ENCODE measurements at places on chromosomes 1 and 21.

GRCh38 chr1:157176016-157176415 lies 37.8 kb upstream of the ETV3 start:
- no peak for DNase-seq

DNA sequence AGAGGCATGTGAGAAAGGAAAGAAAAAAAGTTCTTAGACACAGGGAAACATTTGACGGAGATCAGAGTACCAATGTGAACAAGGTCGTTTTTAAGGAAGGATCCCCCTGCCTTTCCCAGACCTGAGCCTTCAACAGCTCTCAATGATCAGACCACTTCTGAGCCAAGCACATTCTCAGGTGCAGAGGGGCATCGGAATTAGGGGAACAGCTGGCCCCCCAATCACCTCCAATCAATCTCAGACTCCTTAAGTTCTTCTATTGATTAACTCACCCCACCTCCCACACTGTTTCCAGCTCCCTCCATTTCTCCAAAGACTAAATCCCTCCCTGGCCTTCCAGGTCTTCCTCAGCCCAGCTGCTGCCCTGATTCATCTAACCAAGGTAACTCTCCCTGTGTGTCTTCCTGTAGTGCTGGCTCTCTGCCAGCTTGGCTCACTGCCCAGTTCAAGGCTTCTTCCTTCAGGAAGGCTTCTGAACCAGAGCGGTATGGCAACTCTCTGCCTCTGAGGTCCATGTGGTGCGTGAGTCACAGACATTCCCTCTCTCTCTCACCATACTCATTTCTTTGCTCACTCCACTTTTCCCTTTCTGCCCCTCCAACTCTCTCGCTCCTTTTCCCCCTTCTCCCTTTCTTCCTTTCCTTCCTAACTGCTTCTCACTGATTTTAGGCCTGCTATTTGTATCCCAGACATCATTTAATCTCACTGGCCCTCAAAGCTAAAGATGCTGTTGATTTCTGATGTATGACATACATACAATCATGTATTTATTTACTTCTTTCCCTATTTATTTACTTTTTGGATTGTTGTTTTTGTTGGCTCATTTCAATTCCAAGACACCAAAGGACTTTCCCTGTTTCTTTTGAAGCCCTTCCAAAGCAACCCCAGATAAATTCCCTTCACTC lies 18.1 kb downstream of the CFAP45 start:
- DNase-seq: no peak

DNA sequence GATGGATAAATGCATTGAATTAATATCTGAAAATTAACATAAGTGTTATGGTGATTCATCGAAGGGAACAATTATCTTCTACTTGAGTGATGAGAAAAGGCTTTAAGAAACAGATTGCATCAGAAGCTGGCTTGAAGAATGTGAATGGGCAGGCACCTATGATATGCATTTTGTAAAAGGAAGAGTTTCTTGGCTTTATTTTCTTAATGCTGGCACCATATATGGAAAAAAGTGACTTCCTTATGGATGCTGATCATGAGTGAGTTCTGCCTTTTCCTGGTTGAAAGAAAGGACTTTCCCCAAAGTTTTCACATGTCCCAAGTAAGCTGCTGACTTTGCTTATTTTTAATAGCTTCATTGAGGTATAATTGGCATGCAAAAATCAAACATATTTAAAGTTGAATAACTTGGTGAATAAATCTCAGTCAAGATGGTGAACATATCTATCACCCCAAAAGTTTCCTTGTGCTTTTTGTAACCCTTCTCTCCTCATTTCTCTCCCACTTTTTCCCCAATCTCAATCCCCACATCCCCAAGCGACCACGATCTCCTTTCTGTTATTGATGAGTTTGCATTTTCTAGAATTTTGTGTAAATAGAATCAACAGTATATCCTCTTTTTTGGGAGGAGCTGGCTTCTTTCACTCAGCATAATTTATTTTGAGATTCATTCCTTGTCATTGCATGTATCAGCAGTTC lies 74.2 kb downstream of the SPATA46 start:
- DNase-seq: no peak

DNA sequence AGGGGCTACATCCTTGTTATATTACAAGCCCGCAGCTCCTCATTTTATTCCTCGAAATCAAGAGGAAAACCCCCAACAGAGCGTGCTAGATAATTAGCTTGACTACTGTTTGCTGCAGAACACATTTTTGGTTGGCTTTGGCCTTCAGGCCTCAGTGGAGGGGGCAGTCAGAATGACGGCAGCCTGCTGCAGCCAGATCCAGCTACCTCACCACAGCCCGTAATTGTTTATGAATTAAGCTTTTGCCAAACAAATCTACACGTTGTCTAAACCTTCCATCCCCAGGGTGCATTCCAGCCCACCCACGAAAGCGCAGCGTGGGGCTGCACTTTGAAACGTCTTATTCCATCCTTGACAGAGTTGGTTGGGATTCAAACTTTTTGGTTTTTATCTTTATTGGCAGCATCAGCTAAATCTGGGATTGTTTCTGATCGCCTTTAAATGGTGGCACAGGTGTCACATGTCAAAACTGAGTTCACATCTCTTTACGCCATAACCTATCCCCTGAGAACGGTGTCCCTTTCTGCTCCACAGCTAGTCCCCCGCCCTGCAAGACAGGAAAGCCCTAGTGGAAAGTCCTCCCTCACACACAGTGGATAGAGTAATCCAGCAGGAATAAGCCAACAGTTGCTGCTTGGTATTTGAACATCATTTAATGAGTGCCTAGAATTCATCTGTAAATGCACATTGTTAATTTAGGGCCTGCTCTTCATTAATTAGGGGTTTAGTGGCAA lies 195.5 kb downstream of the LMO4 start:
- no peak for DNase-seq

- DNase-seq: no peak
Measured at GRCh38 chr21:29991624-29992023, 51.8 kb upstream of the GRIK1 start.

GRCh38 chr1:173864179-173864867 lies 3.5 kb downstream of the GAS5 start:
- no peak for DNase-seq

- DNase-seq: no peak
Measured at GRCh38 chr1:86273066-86273465, 116.5 kb upstream of the COL24A1 start.

- no peak for DNase-seq
Measured at GRCh38 chr1:12166834-12167492, at the start of gene TNFRSF1B. TSS of gene TNFRSF1B (plus strand) at chr1:12166991. CDS start at chr1:12167092, 101 bp downstream.

- no peak for DNase-seq
Measured at GRCh38 chr1:7375329-7375728, 395.8 kb upstream of the VAMP3 start.

DNA sequence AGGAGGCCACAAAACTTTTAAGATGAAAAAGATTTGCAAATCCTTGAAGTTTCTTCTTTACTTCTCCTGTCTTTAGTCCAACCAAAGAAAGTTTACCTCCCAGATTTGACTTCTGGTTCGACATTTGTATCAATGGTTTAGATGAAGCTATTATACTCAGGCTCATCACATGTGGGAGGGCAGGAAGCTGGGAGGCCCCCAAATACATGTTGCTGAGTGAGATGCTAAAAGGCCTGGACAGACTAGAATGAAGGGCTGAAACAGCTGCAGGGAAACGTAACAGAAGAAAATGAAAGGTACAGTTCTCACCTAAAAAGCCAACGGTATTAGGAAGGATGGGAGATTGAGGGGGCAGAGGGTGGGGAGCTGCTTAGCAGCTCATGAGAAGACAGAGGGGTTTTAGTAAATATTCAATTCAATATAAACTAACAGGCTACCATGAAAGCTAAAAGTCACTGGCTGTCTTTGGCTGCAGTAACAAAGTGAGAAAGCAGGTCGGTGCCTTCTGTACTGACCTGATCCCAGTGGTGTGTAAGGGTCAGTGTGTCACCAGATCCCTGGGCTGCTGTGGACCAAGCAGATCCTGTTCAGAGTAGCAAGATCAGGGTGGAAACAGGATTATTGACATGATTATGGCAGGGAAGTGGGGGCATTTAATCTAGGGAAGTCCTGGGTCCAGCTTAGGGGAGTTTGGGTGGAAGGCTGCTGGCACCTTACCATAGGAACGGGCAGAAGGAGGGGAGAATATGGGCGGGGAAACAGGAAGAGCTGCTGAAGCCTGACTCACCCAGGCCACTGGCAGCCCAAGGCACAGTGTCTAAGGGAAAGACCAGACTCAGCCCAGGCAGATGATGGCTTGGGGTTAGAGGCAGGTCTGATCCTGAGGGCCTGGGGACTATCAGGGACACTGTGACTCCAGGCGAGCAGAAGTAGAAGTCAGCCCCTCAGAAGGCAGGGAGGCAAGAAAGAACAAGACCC lies 60.4 kb downstream of the KCNN3 start:
- DNase-seq: no peak

GRCh38 chr1:160196143-160196542 lies 5.8 kb downstream of the CASQ1 start:
- DNase-seq: no peak

- DNase-seq: no peak
Measured at GRCh38 chr21:25806060-25806459, 71.3 kb downstream of the GABPA start.

DNA sequence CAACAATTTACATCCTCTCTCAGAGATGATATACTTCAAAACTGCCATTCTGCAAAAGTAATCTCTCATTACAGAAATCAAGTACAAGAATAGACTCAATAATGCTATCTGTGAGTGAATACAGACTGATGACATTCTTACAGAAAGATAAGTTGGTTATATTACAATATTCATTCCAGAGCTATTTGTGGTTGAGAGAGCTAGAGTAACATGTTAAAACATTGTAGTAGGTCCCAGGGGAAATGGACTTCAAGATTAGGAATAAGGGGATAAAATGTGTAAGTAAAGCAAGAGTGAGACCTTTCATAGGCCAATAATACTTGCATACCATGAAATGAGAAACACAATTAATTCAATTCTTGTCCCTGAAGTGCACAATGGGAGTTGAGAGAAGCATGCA lies 1.5 kb downstream of the F13B start:
- no peak for DNase-seq

GRCh38 chr21:43597052-43597451 lies 62.2 kb downstream of the HSF2BP start:
- DNase-seq: no peak

- no peak for DNase-seq
Measured at GRCh38 chr1:22861764-22862440, 110.8 kb downstream of the LACTBL1 start.

GRCh38 chr21:46171996-46172862 lies 12.0 kb downstream of the SPATC1L start:
- no peak for DNase-seq

DNA sequence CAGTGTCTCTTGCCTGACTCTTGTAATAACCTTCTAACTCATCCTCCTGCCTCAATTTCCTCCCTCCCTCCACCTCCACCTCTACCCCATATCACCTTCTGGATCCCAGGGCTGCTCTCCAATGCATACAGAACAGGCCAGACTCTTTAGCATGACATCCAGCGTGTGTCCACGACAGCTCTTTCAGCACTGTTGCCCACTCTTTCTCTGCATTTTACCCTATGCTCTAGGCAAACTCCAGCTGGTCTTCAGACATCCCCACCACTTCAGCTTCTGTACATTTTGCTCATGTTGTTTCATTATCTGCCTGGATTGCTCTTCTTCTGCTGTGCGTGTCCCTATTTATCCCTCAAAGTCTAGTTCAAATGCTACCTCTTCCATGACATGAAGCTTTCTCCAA lies 4.8 kb downstream of the INKA2 start:
- no peak for DNase-seq

GRCh38 chr1:226711976-226712741 lies 26.9 kb downstream of the ITPKB start:
- peak; percentile 61 for DNase-seq

GRCh38 chr1:161207173-161207572 lies 5.0 kb downstream of the NDUFS2 start:
- DNase-seq: no peak

DNA sequence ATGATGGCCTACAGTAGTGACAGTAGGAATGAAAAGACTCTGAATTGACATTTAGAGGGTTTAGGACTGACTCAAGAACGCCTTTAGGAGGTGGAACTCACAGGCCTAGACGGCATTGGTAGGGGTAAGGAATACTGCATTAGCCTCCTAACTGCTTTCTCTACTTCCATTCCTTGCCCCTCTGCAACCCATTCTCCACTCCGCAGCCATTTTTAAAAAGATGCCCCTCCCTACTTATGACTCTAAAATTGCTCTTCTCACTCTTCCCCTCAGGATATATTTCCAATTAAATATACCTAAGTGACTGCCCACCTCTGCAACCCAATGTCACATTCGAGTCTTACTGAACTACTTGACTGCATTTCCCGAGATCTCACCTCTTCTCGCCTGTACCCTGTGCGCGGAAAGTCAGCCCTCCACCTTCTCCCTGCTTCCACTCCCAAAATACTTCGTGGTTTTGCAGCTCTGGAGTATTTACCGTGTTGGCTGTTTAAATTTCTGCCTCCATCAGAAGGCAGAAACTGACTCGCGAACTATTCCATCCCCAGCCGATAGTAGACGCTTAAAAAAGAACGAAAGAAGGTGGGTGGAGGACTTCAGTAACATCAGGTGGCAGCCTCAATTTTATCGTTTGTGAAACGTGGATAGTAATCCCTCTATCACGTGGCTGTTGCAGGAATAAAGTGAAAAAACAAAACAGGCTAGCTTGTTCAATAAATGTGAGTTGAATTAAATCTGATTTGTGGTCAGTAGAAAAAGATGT lies 1.1 kb upstream of the YBX1 start:
- DNase-seq: no peak

DNA sequence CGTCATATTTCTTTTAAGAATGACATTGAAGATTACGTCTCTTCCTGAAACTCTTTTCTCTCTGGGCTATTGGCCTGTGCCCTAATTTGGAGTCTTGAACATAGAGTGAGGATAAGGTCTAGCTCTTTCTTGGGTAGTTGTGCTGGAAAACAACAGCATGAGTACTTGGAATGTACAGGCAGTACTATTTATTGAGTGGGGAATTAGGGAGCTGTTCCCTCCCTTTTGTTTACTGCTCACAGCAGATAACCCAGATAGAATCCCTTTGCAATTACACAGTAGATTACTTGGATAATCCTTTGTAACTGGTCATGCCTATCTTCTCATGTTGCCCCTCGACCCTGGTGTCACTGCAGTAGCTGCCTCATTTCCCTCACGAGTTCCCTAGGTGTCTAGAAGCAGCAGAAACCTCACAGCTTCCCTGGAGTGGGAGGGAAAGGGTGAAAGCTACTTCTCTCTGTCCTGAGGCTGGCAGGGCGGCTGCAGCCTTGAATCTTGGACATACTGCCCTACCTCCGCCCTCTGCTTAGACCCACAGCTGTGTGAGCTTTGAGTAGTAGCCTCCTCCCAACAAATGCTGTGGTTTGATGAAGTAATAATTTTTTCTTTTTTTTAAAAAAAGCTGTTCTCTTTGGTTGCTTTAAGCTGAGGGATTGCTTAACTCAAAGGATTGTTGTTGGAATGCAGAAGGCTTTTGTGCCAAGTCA lies 70.6 kb downstream of the FGGY start:
- no peak for DNase-seq

DNA sequence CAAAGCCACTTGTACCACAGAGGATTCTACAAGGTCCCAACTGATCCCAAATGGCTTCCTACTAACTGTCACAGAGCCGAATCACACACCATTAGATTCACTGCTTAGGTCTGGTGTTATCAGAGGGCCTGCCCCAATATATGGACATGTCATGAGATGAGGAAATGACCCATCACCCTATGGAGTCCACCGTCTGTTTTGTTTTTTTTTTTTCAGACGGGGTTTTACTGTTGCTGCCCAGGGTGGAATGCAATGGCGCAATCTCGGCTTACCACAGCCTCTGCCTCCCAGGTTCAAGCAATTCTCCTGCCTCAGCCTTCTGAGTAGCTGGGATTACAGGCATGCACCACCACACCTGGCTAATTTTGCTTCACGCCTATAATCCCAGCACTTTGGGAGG lies 83.8 kb upstream of the ETS2 start:
- DNase-seq: peak; percentile 22

- no peak for DNase-seq
Measured at GRCh38 chr1:19059773-19060172, 103.3 kb upstream of the IFFO2 start.
